ENCODE measurements at places on chromosomes 1 and 21.

DNA sequence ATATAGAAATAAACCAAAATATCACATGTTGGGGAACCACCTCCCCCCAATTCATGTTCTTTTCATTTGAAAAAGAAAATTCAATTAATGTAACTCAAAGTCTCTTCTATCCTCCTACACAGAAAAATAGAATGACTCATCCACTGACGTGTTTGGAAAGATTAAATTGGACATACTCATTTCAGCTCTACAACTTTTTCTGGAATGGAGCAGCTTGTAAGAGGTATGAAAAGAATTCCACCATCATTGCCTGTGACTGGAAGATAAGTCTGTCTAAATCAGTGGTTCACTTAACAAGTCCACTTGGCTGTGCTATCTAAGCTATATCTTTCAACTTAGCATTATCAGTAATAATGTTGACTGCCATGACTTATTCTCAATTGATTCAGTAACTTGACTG lies 702.3 kb downstream of the BRINP3 start:
- DNase-seq, result peak; percentile 15

GRCh38 chr21:32949701-32950100 lies 76.0 kb upstream of the OLIG2 start:
- DNase-seq, result no peak

DNA sequence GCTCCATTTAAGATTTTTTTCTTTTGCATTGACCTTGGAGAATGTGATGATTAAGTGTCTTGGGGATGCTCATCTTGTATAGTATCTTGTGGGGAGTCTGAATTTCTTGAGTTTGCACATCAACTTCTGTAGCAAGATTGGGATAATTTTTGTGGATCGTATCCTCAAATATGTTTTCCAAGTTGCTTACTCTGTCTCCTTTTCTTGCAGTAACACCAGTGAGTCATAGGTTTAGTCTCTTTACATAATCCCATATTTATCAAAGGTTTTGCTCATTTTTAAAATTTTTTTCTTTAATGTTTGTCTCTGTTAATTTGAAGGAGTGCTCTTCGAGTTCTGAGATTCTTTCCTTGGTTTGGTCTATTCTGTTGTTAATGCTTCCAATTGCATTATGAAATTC lies 41.7 kb upstream of the ANGPTL1 start:
- DNase-seq, result no peak

DNA sequence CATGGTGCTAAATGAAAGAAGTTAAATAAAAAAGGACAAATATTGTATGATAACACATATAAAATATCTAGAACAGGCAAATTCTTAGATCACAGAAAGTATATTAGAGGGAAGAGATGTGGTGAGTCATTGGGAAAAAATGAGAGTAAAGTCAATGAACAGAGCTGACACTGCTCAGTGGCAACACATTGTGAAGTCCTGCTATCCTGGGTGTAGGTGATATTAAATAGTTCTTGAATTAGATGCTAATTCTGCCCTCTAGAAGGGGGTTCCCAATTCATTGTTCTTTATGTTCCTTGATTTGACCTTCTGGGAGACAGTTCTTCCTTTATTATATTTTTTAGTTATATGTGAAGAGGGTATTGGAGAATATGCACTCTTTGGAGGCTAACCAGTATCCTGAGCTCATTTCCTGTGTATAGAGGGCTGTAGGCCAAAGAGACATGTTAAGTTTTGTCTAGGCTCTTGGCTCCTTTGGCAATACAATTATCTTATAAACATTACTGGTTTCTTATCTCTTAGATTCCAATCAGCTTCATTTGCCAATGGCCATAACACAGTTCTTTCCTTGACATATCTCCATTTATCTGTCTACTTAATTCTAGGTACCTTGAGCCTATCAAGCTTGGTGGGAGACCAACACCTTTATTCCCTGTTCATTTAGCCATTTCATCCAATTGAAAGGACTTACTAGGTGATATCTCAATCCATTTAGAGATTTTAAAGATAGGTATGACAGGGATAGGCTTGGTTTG lies 6.6 kb upstream of the SLC35A3 start:
- peak; percentile 65 for DNase-seq

- DNase-seq, result no peak
These were observed 418.6 kb downstream of the MRPL39 start for GRCh38 chr21:25188677-25189079.

GRCh38 chr1:143748906-143749305 lies 222.9 kb downstream of the FAM72C start:
- no peak for DNase-seq

DNA sequence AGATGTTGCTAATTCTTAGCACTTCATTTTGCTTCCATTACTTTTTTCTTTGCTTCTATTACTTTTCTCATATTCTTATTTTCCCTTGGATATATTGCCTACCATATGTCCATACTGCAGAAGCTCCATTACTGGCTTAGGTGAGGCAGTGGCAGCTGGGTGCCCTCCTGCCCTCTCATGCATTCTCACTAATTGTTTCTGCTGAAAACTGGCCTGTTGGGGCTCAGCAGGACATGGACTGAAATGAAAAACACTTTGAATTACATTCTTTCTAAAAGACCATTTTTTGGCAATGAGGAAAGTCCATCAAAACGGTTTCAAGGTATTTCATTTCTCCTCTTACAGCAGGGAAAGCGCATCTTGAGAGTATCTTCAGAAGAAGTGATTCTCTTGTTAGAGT lies 122.9 kb downstream of the MAST2 start:
- no peak for DNase-seq

GRCh38 chr1:53871221-53871620 lies 18.4 kb downstream of the YIPF1 start:
- no peak for DNase-seq

- DNase-seq, result no peak
These were observed 43.0 kb upstream of the TARS2 start for GRCh38 chr1:150444232-150444631.

GRCh38 chr1:206823727-206824126 lies 41.7 kb upstream of the IL20 start:
- no peak for DNase-seq

GRCh38 chr1:155226188-155226909 lies 17.9 kb downstream of the MTX1 start:
- peak; percentile 30 for DNase-seq

DNA sequence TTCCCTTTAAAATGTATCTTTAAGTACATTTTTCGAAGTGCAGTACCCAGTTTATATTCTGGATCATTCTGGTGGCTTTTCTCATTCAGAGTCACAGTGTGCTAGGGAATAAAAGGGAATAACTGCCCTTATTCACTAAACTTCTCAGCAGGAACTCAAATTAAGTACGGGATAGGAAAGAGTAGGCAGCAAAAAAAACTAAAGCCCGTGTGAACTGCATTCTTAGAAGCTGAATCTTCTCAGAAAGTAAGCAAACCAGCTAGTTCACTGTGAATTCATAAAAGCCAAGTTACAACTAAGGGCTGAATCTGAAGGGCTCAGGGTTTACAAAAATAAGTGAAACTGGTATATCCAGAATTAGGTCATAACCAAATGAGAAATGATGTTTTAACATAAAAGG lies 22.0 kb downstream of the PRPF38A start:
- peak; percentile 23 for DNase-seq

- DNase-seq, result no peak
These were observed 208.5 kb downstream of the KCNT2 start for GRCh38 chr1:196399713-196400112.

- no peak for DNase-seq
These were observed 37.4 kb upstream of the CDC42BPA start for GRCh38 chr1:227355542-227356245.

DNA sequence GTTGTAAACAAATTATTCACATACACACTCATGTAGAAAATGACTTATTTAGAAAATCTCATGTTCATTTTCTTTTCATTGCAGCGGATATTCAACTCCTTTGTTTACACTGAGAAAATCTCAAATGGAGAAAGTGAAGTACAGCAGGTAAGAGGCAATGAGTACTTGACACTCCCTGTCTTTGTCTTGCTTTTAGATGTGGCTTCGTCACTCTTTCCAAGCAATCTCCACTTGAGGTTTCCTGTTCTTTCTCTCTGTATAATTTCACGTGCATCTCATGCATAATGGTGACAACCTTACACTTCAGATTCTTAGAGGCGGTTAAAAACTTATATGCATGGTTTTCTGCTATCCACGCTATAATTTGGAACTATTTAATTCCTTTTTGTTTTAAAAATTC lies 80.6 kb downstream of the CACHD1 start:
- DNase-seq, result no peak

- DNase-seq, result peak; percentile 93
These were observed 25.9 kb downstream of the KCNC4 start for GRCh38 chr1:110235834-110236682.

DNA sequence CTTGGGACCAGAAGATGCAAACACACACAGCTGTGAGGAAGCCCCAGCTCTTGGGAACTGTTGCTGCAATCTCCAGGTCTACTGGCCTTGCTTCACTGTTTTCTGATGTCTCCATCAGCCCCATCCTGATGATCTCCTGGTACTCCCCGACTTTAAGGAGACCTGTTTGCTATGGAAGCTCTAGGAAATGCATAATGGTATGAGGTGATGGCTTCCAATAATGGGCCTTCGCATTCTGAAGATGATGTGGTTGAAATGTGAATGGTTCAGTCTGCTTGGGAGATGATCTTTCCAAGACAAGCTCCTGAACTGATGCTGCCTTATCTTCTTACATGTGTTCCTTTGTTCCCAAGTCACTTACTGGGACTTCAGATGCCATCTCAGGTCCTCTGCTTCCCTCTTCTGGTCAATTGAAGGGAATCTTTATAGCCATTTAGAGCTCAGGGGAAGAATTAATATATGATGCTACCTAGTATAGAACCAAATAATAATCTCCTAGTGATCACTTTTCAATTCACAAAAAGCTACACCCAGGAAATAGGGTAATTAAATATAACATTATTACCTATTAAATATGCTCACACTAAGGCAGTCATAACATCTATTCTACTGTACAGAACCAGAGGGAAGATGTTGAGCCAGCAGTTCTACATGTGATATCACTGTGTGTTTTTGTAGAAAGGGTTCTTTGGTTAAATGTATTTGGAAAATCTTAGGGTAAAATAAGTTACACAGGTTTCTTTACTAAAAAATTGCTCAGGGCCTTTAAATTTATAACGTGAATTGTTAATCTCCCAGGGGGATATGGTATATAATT lies 73.9 kb upstream of the VTCN1 start:
- DNase-seq, result peak; percentile 52

DNA sequence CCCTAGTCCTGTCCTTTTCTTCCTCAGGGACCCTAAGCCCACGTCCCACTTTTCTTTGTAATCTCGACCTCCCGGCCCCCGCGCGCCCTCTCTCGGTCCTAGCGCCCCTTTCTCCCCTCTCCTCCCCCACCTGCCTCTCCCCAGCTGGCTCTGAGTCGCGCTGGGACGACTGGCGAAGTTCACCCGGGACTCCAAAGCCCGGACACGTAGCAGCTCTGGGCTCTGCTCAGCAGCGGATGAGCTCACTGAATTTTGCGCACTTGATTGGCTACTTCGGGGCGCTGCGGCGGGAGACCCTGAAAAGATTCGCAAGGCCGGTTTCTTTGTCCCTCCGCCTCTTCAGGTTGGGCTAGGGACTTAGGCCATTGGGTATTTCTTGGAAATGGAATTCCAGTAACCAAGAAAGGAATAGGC lies 16.3 kb upstream of the ACKR1 start:
- no peak for DNase-seq

- DNase-seq, result no peak
These were observed 8.9 kb downstream of the SDCCAG8 start for GRCh38 chr1:243264717-243265116.

DNA sequence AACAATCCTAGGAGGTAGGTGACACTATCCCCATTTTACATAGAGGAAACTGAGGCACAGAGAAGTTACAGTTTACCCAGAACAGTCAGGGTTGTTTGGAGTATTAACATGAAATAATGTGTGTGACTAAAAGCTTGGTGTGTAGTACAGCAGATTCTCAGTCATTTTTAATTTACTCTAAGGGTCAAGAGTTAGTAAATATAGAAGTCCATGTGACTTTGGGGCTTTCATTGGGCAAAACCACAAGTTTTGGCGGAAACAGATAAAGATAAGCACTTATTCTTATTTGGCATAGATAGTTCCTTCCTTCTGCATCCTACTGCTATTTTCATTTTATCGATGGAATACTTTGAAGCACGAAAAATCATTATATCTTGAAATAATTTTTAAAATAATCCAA lies 128.5 kb downstream of the DNM3 start:
- DNase-seq, result no peak

DNA sequence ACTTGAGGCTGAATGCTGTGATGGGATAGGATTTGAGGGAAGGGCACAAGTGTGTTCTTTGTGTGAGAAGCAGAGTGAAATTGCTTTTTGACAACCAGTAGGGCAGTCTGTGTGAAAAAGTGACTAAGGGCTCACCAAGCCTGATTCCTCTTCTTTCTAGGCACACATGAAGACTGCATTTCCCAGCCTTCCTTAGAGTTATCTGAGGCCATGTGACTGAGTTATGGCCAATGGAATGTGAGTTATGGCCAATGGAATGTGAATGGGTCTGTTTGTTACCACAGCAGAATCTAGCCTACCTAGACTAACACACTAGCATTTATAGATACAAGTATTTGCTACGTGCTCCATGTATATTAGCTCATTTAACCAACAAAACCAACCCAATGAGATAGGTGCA lies 35.3 kb upstream of the DIRAS3 start:
- no peak for DNase-seq

DNA sequence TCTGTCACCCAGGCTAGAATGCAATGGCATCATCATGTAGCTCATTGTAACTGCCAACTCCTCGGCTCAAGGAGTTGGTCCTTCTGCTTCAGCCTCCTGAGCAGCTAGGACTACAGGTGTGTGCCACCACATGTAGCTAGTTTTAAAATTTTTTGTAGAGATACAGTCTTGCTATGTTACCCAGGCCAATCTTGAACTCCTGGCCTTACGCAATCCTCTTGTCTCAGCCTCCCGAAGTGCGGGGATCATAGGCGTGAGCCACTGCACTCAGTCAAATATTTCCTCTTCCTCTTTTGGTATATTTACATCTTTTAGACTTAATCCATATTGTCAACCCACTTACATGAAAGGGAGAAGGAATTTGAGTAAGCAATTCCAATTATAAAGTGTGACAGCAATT lies 121.1 kb downstream of the EVI5 start:
- DNase-seq, result no peak

- DNase-seq, result no peak
These were observed 82.5 kb upstream of the CAMK1G start for GRCh38 chr1:209500993-209501392.

- DNase-seq, result no peak
These were observed 9.8 kb downstream of the KCNN3 start for GRCh38 chr1:154860156-154860870.
